ENCODE measurements at places on chromosomes 12 and 14.

DNA sequence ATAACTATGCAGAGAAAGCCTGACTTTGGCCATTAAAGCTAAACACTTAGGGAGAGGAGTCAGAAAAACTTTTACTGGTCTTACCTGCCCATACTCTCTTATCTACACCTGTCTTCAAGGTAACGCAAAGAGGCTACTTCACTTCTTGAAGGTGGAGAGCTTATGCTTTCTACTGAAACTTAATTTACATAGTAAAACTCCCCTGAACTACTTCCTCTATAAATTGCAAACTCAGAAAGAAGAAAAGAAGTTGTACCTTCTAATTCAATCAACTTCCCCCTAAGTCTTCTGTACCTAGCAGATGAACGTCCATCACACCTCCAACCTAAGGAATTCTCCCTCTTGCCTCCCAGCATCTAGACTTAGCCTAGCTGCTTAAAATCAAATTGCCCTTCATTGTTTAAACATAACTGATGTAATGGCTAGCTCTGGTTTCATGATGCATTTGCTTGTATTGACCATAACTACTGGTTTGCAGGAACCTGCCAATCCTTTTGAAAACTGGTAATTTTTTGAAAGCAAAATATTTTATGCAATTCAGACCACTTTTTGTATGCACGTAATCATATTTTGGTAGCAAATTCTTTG, 87.7 kb downstream of the STON2 start:
- no peak for DNase-seq

- DNase-seq: no peak
These were observed 2.5 kb upstream of the SLC6A13 start for GRCh38 chr12:265096-265495.

DNA sequence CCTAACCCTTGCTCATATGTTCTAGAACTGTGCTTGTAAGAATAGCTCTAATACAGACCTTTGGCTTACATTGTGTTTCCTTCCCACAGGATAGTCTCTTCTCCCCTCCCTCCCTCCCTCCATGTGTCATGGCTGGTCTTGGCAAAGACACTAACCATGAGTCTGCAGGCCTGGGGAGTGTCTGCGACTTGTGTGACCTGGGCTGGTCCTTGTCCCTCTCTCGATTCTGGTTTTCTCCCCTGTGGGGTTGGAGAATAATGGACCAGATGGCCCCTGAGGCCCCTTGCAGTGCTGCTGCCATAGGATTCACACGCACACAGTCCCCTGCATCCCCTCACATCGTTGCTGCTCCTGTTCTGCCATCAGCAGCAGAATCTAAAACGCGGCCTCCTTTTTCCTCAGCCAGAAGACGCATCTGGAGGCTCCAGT, 30.3 kb downstream of the DEGS2 start:
- no peak for DNase-seq

GRCh38 chr12:9319044-9319841, 111.0 kb upstream of the PZP start:
- DNase-seq: no peak

- no peak for DNase-seq
These were observed 28.8 kb downstream of the RAD52 start for GRCh38 chr12:920676-921075.

DNA sequence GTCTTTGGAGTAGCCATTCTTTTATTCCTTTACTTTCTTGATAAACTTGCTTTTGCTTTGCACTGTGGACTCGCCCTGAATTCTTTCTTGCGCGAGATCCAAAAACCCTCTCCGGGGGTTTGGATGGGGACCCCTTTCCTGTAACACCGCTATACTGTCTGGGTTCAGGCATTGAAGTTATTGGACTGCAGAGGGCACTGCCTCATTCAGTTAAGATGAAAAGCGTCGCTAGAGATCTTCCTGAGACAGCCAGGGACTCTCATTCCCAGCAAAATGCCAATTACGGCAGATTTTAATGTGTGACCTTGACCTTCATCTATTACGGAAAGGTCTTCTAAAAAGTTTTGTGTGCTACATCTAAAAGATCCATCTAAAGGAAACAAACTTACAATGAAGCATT, 17.3 kb upstream of the RIMKLB start:
- DNase-seq: no peak

DNA sequence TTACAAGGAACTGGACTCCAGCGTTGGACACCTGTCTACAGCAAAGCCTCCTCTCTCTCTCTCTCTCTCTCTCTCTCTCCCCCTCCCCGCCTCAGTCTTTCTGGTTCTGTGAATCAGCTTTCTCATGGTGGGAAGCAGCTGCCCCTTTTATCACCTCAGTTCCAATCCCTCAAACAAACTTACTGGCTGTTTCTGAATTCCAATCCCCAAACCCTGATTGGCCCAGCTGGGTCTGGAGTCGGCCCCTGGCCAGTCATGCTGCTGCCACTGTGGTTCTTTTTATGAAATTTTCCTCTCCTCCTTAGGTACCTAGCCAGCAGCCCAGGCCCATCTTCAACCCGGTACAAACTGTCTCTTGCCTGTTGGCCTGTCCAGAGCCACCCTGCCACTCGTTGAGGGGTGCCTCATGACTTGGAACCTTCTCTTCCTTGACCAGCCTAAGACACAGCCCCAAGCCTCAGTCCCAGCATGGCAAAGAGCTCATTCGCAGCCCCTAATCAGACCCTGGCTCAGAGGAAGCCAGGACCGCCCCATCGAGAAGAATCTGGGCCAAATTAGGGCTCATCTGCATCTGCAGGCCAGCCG, 9.4 kb upstream of the MORN3 start:
- no peak for DNase-seq

Measured in 8988T (cell line).